ENCODE measurements at places on chromosomes 11 and 22. TPM values are rescaled to one million over a fixed set of nuclear protein-coding genes. Genes with fewer than 3 reads are reported as not detected.

- DNase-seq, result no peak
Measured at GRCh38 chr11:35735903-35736302, 73.3 kb downstream of the TRIM44 start.

- peak; percentile 33 for DNase-seq
Measured at GRCh38 chr11:19398772-19399527, 158.2 kb upstream of the E2F8 start.

DNA sequence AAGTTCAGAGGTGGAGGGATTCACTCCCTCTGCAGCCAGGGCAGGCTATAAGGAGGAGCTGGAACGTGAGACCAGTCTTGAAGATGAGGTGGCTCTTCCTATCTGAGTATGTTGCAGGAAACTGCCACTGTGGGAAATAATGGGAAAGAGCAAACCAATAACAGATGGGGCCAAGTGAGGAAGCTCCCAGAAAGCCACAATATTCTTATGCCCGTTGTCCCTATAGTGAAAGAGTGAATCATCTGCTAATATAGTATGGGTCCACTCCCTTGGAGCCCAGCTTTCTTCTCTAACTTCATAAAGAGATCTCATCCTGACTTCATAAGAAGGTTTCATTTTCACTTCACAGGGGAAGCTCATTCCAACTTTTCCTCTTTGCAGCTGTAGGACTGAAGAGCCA lies 206.4 kb downstream of the BLID start:
- DNase-seq, result no peak

GRCh38 chr11:120129570-120129969 lies 8.3 kb downstream of the TRIM29 start:
- no peak for DNase-seq

DNA sequence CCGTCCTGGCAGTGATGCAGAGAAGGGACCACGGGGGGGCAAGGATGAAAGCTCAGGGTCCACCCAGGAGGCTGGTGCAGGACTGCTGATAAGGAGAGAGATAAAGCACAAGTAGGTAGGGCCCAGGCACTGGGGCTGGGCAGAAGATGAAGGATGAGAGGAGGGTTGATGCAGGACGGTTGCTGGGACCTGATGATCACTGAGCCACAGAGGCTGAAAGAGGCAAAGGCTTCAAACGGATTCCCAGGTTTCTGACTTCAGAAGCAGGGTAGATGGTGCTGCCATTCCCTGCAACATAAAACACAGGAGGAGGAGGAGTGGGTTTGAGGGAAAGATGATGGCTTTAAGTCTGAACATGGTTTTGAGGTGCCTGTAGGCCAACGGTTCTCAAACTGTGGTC lies 148.5 kb downstream of the TTC17 start:
- no peak for DNase-seq

DNA sequence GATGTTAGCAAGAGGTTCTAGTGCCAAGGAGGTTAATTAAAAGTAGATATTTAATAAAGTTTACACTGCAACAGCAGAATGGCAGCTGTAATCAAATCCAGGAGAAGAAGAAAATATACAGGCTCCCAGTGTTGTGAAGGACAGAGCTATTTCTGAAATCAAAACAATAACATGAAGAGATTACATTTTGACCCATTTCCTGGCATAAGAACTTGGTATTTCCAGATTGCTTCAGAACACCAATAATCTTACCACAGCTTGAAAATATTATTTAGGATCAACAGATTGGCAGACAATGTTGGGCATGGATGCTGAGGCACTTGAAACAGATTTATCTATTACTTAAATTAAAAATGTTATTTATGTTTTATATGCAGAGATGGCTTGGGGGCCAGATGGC lies 692.5 kb downstream of the KCNA4 start:
- DNase-seq, result no peak

DNA sequence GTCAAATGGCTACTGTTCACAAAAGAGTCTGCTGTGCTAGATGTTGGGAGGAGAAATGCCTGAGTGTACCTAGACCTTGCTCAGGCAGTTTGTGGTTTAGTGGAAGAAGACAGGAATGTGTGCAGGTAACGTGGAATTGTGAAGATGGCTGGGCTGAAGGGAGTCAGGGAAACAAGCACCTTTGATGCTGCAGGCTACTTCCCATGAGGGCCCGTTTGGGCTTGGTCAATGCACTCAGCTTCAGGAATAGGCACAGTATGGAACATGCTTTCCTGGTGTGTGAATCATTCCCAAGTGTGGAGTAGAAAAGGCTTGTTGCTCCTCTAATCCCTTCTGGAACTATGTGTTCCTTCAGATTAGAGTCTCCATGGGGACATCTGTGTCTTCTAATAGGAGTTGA lies 318.3 kb upstream of the MTNR1B start:
- DNase-seq, result no peak

GRCh38 chr11:2090172-2091111 lies 48.7 kb downstream of the IGF2 start:
- DNase-seq, result no peak

GRCh38 chr11:74877132-74877531 lies 71.8 kb downstream of the XRRA1 start:
- no peak for DNase-seq

GRCh38 chr22:32951076-32951806 lies 106.9 kb downstream of the SYN3 start:
- DNase-seq, result no peak

DNA sequence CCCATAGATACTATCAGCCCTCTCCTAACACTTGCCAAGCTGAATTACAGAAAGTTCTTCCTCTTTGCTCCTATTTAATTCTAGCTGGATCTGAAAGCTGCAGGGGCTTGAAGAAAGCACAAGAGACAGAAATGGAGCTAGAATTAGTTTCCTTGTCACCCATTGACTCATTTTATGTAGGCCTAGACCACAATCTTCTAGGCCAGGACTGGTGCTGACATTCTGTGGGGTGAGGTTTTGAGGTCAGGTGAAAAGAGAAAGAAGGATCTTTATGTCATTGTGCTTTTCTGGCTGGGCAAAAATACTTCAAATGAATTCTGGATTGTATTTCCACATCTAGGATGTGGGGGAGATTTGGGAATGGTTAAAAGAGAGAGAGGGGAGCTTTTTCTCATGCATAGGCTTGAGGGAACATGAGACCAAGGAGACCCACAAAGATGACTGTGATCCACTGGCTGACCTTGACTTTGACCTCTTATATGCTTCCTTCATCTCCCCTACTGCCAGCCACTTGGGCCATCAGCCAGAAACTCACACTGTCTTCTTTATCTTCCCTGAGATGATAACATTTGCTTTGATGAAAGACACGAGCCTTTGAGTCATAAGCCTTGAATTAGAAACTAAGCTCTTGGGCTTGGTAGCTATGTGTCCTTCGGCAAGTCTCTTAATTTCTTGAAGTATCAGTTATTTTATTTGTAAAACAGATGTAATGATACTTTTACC lies 274.9 kb upstream of the CADM1 start:
- no peak for DNase-seq

GRCh38 chr11:119427279-119427678 lies 4.3 kb upstream of the THY1 start:
- no peak for DNase-seq

DNA sequence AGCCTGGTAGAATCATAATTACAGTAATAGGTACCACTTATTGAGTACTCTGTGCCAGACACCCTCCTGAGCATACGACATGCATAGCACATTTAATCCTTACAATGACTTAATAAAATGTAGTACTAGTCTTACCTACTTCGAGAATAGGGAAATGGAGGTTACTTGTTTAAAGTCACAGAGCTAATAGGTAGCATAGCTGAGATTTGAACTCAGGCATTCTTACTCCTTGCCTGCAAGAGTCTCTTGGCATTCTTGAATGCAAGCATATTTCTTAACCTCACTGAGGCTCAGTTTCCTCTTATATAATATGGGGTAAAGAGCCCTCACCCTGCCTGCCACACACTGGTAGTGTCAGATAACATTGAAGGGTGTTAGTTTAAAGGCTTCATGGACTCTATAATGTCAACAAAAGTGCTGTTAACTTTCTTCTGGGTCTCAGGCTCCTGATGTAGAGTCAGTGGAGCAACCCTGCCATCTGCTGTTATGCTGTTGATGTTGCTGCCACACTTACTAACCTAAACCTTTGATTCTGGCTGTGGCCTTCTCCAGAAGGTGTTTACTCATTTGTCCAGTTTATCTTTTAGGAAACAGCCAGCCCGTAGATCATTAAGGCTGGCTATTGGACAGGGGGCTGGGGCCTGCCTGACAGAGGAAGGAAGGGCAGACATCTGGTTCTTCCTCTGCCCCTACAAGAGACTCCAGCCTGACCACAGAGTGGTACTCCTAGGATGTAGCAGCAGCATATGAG lies 18.9 kb downstream of the LIMK2 start:
- peak; percentile 68 for DNase-seq

DNA sequence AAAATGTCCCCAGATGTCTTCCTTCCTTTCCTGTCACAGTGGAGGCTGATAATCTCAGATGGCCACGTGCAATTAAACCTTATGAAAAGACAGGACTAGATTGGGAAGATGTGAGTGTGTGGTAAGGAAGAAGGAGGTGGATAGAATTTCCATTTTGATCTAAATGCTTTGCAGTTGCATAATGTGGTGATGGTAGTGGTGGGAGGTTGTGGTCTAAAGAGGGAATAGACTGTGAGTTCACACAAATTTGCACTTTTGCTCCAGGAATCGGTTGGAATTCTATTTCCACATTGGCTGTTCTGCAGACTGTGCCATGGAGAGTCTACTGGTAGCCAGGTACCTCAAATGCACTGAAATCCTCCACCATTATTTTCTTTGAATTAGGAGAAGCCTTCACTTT lies 93.3 kb downstream of the ZBTB16 start:
- no peak for DNase-seq

GRCh38 chr11:79697905-79698304 lies 257.1 kb upstream of the TENM4 start:
- DNase-seq, result no peak

- no peak for DNase-seq
Measured at GRCh38 chr22:44479662-44480061, 18.4 kb downstream of the RTL6 start.

DNA sequence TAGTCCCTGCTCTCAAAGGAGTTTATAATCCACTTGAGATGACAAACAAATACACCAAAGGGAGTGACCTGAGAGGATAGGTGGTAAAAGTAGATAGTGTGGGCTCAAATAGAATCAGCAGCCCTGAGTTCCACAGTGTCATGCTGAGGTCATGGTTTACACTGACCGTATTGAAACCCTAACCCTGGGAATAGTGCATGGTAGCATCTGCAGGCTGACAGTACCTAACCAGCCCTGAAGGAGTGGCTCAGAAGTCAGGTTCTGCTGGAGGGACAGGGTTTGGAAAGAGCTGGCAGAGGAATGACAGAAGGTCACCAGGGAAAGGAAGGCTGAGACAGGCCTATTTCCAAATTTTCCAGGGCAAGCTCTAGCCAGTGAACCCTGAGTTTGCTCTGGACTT lies 9.2 kb upstream of the TMPRSS5 start:
- DNase-seq, result no peak

DNA sequence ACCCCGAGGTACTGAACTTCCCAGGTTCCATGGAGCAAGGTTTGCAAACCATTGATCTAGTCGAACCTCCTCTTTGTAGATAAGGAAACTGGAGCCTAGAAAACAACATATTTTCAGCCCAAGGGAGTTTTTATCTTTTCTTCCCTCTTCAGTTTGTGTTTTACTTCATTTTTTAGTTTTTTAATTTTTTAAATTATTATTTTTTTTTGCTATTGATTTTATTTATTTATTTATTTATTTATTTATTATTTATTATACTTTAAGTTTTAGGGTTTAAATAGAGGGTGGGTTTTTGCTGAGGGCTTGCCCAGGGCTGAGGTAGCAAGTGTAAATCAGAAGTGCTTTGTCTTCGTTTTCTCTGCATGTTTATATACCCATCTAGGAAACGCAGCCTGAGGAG lies 26.9 kb downstream of the CEP164 start:
- no peak for DNase-seq

- no peak for DNase-seq
Measured at GRCh38 chr11:13427440-13427839, 35.6 kb downstream of the BTBD10 start.

- no peak for DNase-seq
Measured at GRCh38 chr11:24697522-24698111, 200.8 kb downstream of the LUZP2 start.

The CCDC116 gene
- total RNA-seq, result not detected

The ACR gene
- 0.37 TPM for total RNA-seq

The NLRP10 gene
- total RNA-seq, result not detected

The OR1S1 gene
- not detected for total RNA-seq

The MMP27 gene
- not detected for total RNA-seq

The DSCAML1 gene
- 0.14 TPM for total RNA-seq

The LRP5 gene
- 36.5 TPM for total RNA-seq

The SAA2 gene
- 60.7 TPM for total RNA-seq

The OR51E2 gene
- not detected for total RNA-seq

The PRG3 gene
- total RNA-seq, result not detected

The APOBEC3G gene
- 2.3 TPM for total RNA-seq
